ENCODE measurements at places on chromosomes 3 and 15. TPM values are rescaled to one million over a fixed set of nuclear protein-coding genes. Genes with fewer than 3 reads are reported as not detected.

The GHRL gene
- total RNA-seq, result not detected

The DNAJA4 gene
- 21.8 TPM for total RNA-seq

The TM6SF1 gene
- 32.0 TPM for total RNA-seq

The ZDHHC23 gene
- 5.5 TPM for total RNA-seq

The DLL4 gene
- 27.6 TPM for total RNA-seq

The CACNA2D3 gene
- 6.1 TPM for total RNA-seq

The ITIH1 gene
- total RNA-seq, result 0.94 TPM

- no peak for DNase-seq
Measured at GRCh38 chr15:45048794-45049631, 26.0 kb downstream of the SORD start.

DNA sequence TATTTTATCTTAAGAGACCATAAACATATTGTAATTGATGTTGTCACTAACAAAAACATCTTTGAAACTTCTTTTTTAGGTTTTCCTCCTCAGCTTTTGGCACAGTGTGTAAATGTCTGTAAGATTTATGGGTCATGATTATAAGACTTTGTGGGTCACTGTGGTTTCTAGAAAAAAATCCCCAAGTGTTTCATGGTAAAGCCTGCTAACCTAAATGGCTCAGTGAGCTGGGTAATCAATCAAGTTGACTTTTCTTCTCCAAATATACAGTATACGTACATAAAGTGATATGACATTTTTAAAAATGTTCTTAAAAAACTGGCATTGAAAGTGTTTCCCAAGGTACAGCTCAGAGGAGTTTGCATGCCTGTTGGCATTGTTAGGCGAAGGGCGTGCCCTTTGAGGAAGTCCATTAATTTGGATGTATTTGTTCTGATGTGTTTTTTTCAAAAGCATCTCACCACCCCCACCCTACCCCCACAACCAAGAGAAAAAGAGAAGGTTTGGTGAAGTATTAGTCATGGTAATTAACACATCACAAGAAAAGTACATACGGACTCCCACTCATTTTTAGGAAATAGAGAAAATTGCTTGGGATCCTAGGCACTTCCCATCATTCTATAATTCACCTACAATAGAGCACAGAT, 385.4 kb upstream of the LRRC3B start:
- DNase-seq, result no peak

DNA sequence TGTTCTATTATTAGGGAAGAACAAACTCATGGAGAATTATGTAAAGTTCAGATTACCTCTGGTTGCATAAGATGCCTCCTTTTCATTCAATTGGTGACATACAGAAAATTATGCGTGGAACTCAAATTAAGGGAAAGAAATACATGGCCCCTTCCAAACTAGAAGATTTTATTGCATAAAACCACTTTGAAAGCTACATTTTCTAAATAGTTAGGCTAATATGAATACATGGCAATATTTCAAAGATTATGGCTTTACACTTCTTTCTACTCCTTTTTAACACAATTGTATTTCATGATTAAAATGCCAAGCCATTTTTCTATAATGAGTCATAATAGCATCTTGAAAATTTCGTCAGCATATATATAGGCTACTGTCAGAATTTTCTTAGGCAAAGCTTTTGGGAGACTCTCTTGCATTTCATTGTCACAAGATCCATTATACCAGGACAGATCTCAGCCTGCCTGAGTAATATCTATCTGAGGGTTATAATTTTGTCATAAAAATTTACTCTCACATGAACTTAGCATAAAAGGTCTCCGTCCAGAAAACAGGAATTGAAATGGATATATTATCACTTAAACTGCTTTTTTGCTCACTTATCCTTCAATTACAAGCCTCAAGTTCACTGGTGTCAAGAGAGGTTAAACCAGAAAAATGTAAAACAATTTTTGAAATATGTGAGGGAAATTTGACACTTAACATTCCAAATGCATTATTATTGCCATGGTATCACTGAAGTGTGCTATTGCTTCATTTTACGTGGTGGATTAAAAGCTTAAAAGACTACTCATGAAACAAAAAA, 37.1 kb downstream of the CPA3 start:
- no peak for DNase-seq

DNA sequence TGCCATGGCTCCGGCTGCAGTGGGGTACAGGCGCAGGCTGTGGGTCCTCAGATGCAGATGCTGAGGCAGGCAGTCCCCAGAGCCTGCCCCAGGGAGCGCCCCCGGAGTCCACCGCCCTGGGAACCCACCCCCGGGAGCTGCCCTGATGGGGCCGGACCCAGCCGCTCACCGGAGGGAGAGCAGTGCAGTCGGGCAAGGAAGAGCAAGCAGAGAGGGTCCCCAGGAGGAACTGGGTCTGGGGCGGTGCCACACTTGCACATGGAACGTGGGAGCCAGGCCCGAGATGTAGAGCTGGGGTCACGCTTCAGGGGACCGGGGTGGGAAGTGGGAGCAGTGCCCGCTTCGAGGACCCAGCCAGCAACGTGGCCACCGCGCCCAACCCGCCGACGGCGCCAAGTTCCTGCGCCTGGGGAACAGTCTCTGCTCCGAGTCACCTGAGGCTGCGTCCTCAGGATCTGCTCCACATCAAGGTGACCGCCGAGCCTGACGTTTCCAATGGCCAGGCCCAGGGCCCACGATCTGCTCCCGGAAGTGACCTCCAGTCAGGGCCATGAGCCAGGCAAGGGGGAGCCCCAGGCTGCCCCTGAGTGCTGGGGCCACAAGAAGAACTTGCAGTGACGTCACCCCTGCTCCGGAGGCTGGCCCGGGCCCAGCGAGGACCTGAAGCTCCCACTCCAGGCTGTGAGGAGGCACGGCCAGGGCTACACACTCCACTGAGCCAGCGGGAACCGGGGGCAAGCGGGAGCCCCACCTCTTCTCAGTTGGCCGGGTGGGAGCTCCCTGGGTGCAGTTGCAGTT, 27.0 kb upstream of the TFG start:
- no peak for DNase-seq

- no peak for DNase-seq
Measured at GRCh38 chr15:82309802-82310201, 39.5 kb downstream of the GOLGA6L10 start.

DNA sequence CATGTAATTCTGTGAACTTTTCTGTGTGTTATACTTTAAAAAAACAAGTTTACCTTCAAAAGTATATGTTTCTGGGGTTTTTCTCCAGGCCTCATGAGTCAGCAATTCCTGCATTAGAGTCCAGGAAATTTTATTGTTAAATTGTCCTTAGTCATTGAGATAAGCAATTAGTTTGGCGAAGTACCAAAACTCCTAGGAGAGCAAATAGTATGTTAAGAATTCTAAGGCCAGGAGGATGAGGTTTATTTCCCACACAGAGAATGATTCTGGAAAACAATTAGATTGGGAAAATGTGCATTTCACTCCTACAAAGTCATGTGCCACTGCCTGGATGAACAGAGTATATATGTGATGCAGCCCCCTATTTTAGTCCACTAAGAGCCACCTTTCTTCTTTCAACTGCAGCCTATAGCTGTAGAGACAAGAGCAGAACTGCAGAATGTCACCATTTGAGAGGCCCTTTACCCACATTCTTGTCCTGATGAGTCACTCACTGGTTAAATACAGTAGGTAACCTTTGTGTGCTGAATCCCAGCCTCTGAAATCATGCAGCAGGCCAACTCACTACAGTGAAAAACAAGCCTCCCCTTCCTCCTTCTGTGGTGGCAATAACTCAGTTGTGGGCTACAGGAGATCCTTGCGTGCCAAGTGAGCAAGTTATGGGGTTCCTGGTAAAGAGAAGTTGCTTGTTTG, 452.8 kb upstream of the THBS1 start:
- DNase-seq, result no peak

- DNase-seq, result no peak
Measured at GRCh38 chr3:193662757-193663322, 69.8 kb downstream of the OPA1 start.

DNA sequence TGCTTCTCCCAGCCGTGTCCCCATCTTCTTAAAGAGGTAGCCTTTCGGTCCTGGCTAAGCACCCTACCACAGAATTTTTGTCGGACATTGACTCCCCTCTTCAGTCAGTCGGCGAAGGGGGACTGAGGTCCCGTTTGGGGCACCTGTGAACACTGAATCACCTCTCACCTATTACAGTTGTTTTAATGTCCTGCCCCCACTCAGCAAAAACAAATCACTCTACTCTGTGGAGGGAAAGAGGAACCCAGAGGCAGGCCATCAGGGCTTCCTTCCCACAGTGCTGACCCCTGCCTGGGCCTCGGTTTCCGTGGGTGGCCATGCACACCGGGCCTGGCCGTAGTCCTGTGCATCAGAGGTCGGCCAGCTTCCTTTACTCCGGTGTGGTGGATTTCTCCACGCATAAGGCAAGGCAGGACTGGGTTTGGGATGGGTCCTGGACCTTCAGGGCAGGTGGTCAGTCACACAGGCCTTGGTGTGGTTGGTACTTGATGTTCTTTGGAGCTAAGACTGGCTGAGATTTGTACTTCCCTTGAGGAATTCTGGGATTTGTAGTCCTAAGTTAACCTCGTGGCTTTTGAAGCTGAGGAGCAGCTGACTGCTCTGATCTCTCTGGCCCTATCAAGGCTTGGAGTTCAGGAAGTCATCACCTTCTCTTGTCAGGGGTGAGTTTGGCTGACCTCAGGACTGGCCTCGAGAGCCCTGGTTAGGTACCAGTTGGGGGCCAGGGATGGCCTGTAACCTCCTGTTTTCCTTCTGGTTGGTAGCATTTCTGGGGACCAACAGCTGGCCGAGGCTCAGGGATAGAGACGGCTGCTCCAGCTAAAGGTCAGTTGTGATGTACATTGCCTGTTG, 627 bp upstream of the FAM131A start:
- no peak for DNase-seq

DNA sequence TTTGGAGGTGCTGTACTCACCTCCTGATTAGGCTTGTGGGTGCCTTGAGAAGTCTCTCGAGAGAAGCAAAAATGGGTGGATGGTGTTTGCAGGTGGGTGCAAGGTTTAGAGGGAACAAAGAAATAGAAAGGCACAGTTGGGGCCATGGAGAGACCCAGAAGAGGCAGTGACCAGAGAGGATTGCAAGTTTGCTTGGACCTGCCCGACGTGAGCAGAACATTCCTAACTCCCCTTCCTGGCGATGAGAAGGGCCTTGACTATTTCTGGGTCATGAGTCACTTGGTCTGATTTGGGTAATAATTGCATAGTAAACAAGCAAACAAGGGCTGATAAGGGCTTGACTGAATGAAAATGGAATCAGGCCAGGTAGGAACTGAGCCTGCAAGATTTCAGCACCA, 7.0 kb upstream of the CTSH start:
- DNase-seq, result no peak

GRCh38 chr15:76380249-76380648, 43.7 kb downstream of the ISL2 start:
- no peak for DNase-seq

DNA sequence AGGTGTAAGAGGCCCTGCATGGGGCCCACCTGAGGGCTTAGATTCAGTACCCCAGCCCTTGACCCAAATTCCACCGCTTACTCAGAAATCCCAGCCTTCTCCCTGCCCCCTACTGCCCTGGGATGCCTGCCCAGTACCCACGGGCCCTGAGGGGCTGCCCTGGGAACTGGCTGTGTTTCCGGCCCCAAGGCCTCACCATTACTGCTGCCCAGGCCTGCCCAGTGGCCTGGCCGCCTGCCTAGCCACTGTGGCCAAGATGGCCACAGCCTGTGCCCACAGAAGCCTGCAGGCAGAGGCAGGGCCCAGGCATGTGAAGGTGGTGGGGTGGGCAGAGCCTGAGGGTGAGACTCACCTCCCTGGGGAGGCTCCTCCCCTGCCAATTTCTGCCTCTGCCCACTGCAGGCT, 6.1 kb upstream of the PRKCD start:
- DNase-seq, result no peak

DNA sequence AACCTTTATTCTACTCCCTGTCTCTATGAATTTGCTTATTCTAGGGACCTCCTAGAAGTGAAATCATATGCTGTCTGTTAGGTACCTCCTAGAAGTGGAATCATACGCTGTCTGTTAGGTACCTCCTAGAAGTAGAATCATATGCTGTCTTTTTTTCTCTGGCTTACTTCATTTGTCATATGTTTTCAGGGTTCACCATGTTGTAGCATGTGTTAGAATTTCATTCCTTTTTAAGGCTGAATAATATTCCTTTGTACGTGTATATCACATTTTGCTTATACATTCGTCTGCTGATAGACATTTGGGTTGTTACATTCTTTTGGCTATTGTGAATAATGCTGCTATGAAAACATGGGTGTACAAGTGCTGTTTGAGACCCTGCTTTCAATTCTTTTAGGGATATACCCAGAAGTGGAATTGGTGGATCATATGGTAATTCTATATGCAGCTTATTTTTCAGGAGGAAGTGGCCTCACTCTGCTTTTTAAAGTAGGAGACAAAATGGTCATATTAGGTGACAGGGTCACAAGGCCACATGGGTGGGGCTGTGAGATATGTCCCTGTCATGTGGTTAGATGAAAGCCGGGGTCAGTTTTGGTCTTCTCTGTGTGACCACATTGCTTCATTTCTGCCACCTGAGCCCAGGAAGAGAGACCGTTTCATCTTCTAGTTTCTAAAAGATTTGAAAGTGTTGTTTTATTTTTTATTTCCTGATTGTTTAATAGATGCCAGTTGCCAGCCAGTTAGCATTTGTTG, 76.7 kb downstream of the FLNB start:
- no peak for DNase-seq

DNA sequence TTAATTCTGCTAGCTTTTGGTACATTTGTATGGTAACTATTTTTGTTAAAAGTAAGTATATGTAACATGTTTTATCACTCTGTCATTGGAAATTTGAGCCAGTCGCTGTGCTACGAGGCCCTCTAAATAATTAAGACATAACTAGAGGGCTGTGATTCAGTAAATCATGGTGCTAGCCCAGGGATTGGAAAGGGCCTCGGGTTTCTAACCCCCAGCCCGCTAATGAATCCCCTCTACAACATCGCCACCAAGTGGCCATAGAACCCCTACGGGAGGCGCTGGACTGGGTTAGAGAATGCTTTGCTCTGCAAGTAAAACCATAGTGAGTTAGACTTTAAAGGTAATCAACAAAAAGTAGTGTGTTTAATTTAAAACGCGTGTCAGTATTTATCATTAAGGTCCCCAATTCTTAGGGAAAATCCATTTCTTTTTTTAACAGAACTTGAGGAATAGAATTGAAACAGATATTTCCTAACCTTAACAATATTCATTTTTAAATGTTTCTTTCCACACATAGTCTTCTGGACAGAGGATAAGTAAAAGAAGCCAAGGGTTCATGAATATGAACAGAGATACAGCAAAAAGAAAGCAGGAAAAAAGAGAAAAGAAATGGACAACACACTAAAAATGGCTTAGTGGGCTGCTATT, 744.7 kb downstream of the EPHA3 start:
- no peak for DNase-seq

DNA sequence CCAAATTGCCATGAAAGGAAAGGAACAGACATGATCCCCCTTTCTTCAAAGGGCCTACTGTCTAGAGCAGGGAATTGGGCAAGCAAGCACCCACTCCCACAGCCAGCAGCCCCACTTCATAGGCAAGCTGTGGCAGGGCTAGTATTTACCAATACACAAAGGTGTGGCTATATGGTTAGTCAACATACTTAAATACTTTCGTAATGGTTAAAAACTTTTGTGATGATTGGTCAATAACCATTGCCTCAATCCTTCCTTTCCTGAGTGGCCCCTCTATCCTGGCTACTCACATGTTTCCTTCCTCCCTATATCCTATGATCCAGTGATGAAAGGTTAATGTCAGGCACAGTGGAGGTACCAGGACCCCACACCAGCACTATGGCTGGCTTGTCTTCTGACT, 30.1 kb upstream of the ARL8B start:
- no peak for DNase-seq
